Activated naive CD4-positive, alpha-beta T cell treated with anti-CD3 and anti-CD28 coated beads, Interleukin-2, amount 10 ng/mL, durations not matched to agents 7 days and 5 days (primary cell): ENCODE measurements at places on chromosomes 16 and 17.

DNA sequence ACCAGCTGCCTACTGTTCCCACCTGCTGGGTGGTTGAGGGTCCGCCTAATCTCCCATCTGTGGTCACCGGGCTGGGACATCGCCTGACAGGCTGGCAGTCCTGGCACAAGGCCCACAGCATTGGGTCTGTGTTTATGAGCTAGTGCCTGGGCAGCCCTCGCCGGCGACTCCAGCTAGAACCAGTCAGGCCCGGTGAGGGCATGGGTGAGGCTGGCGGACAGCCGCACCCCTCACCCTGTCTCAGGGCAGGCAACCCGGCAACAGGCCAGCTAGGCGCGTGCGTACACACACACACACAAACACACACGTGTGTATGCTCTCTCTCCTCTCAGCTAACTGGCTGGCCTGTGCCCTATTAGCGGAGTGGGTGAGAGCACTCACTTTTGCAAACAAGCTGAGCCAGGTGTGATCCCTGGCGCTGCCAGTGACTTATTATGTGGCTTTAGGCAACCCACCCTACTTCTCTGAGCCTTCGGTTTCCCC, 10.4 kb downstream of the HSD11B2 start:
- DNase-seq = no peak

DNA sequence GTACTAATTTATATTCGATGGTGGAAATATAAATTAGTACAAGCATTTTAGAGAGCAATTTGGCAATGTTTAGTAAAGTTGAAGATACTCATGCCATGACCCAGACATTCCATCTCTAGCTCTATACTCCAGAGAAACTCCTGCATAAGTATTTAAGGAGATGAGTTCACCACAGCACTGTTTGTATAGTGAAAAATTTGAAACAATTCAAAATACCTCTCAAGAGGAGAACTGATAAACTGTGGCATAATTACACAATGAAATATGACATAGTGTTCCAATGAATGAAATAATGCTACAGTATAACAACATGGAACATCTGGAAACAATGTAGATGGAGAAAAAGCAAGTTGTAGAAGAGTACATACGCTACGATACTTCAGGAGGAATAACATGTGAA, 48.6 kb upstream of the IRX3 start:
- DNase-seq = no peak

DNA sequence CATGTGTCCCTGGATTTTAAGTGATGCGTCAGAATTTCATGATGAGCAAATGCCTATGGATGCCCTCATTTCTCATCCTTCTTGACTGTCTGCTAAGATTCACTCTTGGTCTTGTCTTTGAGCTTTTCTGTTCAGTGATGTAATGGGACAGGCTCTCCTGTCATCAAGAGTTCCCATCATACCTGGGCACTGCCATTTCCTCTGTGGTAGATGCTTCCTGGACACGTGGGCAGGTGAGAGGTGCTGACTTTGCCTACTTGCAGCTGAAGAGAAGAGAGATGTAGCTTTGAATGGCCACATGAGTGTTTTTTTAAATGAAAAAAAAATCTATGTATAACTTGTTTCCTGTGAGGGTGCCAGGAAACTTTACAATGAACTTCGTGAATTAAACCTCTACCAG, 557.7 kb downstream of the MAF start:
- DNase-seq = peak; percentile 29

DNA sequence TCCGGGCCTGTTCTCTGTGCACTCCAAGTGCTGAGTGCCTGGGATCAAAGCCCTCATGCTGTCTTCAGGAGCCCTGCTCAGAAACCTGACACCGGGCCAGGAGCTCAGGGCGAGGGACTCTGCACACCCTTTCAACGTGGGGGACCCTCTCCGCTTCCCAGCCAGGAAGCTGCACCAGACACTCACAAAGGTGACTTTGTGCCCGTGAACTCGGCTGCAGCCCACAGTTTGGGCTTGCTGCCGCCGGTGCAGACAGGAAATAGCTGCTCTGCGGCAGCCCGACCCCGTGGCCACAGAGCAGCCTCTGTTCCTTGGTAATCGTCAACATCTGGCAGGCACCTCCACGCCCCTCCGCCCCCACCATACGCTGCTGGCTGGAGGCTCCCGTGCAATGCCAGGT, 93.4 kb upstream of the METRNL start:
- DNase-seq = peak; percentile 83

DNA sequence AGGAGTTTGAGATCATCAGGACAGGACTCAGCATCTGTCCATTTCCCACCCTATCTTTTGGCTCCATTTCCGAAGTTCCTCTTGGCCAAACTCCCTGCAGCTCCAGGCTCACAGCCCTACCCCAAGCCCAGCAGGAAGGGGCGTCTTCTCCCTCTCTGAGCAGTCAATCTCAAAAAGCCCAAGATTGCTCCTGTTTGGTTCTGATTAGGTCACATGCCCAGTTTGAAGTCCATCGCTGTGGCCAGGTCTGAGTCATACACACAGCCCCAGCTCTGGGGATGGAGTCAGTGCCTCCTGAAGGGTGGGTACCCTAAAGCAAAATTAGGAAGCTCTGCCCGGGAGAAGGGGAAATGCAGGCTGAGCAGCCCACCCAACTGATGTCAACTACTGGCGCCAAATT, 23.9 kb downstream of the SNX20 start:
- DNase-seq = no peak

- DNase-seq = no peak
Observed at GRCh38 chr16:87015021-87015420, 302.2 kb downstream of the C16orf95 start.

GRCh38 chr16:19911747-19912454, 27.3 kb upstream of the GPRC5B start:
- DNase-seq = no peak

DNA sequence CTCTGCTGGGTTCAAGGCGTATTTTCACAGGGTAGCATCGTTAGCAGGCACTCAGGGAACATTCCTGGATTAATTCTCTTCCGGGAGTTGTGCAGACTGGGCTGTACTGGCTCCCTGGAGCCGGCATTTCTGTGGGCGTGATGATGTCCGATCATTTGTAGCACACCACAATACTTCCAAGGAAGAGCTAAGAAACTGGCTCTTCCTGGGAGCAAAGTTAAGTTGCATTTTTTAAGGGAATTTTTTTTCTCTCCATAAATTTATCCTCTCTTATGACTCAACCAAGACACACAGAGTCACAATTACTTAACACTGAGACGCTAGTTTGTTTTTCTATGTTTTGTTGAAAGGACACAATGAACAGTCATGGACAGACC, 211.6 kb upstream of the FOXF1 start:
- DNase-seq = no peak

- peak; percentile 43 for DNase-seq
Observed at GRCh38 chr16:49484451-49484849, 110.8 kb downstream of the C16orf78 start.

DNA sequence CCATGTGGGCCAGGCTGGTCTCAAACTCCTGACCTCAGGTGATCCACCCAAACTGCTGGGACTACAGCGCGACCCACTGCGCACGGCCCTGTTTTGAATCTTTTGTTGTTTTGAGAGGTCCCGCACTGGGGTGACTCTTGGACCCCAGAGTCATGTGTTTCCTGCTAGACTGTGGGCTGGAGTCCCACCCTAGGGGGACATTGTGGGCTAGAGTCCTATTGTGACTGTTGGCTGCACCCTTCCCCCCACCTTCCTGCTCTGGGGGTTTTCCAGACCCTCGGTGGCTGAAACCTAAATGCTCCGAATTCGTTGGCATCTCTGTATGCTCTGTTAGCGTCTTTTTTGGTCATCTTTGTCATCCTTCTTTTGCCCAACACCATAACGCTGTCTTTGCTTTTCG, 16.0 kb downstream of the NUPR1 start:
- DNase-seq = no peak
